ENCODE measurements at places on chromosomes 4 and X. TPM values are rescaled to one million over a fixed set of nuclear protein-coding genes. Genes with fewer than 3 reads are reported as not detected.

Gene SLC9A7
- total RNA-seq, result 6.7 TPM

Gene SCRG1
- total RNA-seq, result 6.9 TPM

Gene XG
- 29.6 TPM for total RNA-seq

Gene GABRB1
- total RNA-seq, result not detected

Gene NAT8L
- total RNA-seq, result under 0.01 TPM

Gene SPIN2A
- total RNA-seq, result 0.35 TPM

Gene ZNF711
- 6.4 TPM for total RNA-seq

Gene CCDC120
- total RNA-seq, result 3.6 TPM

Gene ADH4
- 0.92 TPM for total RNA-seq

GRCh38 chrX:97234471-97235081 is 350.9 kb downstream of the RPA4 start:
- no peaks in the 10 kb centered on the region for H3K4me1 ChIP-seq
- no peaks in the 10 kb centered on the region for H3K27me3 ChIP-seq
- DNase-seq, result no peak
- H3K27ac ChIP-seq, result no peak overlapping the region

GRCh38 chr4:184596044-184596616 is 53.1 kb downstream of the CASP3 start:
- H3K36me3 ChIP-seq, result no peaks in the 10 kb centered on the region
- no peaks in the 10 kb centered on the region for H3K27me3 ChIP-seq
- no peak overlapping the region for H3K4me3 ChIP-seq
- no peak overlapping the region for H3K27ac ChIP-seq
- no peaks in the 10 kb centered on the region for H3K4me1 ChIP-seq

DNA sequence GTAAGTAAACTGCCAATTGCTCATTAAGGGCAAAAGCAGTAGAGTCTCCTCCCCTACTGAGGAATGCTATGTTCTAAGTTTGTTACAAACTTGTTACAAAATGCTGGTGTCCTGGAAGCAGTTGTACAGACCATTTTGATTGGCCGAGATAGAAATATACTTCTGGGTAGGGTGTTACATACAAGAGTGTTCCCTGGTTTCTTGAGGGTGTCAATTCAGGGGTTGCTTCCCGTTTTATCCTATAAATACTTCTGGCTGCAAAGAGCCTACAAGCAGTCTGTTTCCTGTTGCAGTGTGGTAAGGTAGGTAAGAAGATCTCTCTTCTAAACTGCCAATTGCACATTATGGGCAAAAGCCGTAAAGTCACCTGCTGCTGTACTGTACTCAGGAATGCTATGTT is 5.7 kb downstream of the TRPC5OS start:
- H3K36me3 ChIP-seq, result no peaks in the 10 kb centered on the region
- H3K27ac ChIP-seq, result no peak overlapping the region
- H3K4me1 ChIP-seq, result no peaks in the 10 kb centered on the region
- no peak overlapping the region for H3K4me3 ChIP-seq
- DNase-seq, result no peak

GRCh38 chr4:99149426-99150019 is 5.4 kb upstream of the ADH4 start:
- no peaks in the 10 kb centered on the region for H3K27me3 ChIP-seq
- no peak for DNase-seq
- no peak overlapping the region for H3K4me3 ChIP-seq

GRCh38 chr4:125787707-125788106 is 473.0 kb downstream of the FAT4 start:
- no peak overlapping the region for H3K4me3 ChIP-seq
- DNase-seq, result no peak
- H3K4me1 ChIP-seq, result no peaks in the 10 kb centered on the region
- no peaks in the 10 kb centered on the region for H3K27me3 ChIP-seq

DNA sequence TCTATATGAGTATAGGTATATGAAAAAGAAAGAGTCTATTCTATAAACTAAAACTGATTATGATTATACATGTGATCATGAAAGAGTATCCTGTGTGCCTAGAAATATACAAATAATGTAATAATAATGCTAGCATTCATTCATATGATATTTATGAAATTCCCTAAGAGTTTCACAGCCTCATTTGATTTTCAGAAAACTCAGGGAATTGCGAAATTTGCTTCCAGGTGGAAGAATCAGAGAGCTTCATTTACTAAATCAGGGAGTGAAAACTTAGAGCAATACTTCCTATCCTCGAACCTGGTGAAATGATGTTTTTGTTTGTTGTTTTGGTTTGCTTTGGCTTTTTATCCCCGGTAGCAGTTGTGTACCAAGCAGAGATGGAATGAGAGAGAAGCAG is 1105.7 kb upstream of the SLIT2 start:
- H3K27ac ChIP-seq, result no peak overlapping the region
- H3K36me3 ChIP-seq, result no peaks in the 10 kb centered on the region
- no peak overlapping the region for H3K4me3 ChIP-seq
- DNase-seq, result no peak
- no peaks in the 10 kb centered on the region for H3K4me1 ChIP-seq
- H3K27me3 ChIP-seq, result no peaks in the 10 kb centered on the region

- no peak overlapping the region for H3K27ac ChIP-seq
- H3K36me3 ChIP-seq, result no peaks in the 10 kb centered on the region
- H3K4me1 ChIP-seq, result no peaks in the 10 kb centered on the region
- DNase-seq, result no peak
- no peak overlapping the region for H3K4me3 ChIP-seq
Observed at GRCh38 chrX:70613295-70613694, 168.7 kb downstream of the DLG3 start.

DNA sequence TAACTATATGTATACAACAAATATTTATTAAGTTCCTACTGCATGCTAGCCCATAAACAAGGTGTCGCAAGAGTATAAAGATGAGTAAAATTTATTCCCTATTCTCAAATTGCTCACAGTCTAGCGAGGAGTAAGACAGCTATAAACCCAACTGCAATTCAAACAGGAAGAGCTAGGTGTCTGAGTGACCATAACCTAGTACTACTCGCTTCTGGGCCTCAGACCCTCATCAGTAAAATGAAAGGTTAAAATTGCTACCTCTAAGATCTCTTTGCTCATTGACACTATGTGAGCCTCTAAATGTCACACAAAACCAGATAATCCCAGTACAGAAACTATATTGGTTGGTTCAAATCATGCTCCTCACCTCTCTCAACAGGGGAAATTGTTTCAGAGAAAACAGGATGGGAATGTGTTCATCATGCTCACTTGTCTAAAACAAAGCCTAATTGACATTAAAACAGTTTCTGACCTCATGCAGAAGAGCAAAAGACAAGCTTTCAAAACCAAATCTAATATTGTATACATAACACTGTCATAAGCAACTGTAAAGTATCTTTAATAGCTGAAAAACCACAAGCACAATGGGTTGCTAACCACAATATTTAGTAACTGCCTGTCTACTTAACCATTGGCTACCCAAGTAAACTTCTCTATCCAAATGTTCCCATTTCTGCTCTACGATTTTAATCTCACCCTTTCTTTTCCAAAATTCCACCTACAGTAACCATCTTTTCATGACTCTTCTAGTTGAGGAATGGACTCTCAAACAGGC is 264.6 kb upstream of the FMR1 start:
- H3K36me3 ChIP-seq, result no peaks in the 10 kb centered on the region
- no peaks in the 10 kb centered on the region for H3K27me3 ChIP-seq
- no peak overlapping the region for H3K4me3 ChIP-seq
- no peaks in the 10 kb centered on the region for H3K4me1 ChIP-seq

GRCh38 chr4:40038977-40039376 is 17.7 kb upstream of the N4BP2 start:
- H3K27me3 ChIP-seq, result no peaks in the 10 kb centered on the region
- H3K4me1 ChIP-seq, result no peaks in the 10 kb centered on the region
- no peaks in the 10 kb centered on the region for H3K36me3 ChIP-seq

GRCh38 chr4:114040319-114041116 is 61.1 kb upstream of the ARSJ start:
- no peak overlapping the region for H3K27ac ChIP-seq
- no peaks in the 10 kb centered on the region for H3K27me3 ChIP-seq
- H3K4me3 ChIP-seq, result no peak overlapping the region
- no peak for DNase-seq

DNA sequence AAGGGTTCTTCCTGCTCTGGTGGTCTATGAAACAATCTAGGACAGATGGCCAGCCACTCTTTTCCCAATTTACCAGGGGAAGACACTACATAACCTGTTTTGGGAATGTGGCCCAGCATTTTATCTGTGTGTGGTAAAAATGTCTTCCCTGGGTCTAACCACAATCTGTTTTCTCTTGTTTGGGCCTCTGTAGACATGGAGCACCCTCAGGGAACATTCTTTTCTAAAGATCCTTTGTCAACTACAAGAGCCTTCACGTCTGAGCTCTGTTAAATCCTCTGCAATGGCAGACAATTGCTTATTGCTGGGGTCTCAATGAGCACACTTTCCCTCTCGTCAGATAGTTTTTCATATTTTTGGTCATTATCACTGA is 35.5 kb downstream of the PLAC1 start:
- H3K27me3 ChIP-seq, result no peaks in the 10 kb centered on the region
- no peak overlapping the region for H3K27ac ChIP-seq
- no peak overlapping the region for H3K4me3 ChIP-seq

DNA sequence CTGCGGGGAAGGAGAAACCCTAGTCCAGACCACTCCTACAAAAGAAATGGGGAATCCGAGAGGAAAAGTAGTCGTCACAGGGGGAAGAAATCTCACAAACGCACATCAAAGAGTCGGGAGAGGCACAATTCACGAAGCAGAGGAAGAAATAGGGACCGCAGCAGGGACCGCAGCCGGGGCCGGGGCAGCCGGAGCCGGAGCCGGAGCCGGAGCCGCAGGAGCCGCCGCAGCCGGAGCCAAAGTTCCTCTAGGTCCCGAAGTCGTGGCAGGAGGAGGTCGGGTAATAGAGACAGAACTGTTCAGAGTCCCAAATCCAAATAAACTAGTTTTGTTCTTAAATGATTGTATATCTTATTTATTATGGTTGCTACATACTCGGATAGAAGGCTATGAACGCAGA is 31.7 kb downstream of the AP1S2 start:
- no peaks in the 10 kb centered on the region for H3K4me1 ChIP-seq
- H3K36me3 ChIP-seq, result peaks cover 5% of the 10 kb centered on the region
- no peak overlapping the region for H3K27ac ChIP-seq
- H3K4me3 ChIP-seq, result no peak overlapping the region
- H3K27me3 ChIP-seq, result no peaks in the 10 kb centered on the region

- no peak overlapping the region for H3K27ac ChIP-seq
- no peak for DNase-seq
- H3K36me3 ChIP-seq, result no peaks in the 10 kb centered on the region
- H3K4me1 ChIP-seq, result no peaks in the 10 kb centered on the region
- H3K4me3 ChIP-seq, result peak overlapping the region; percentile 74
- no peaks in the 10 kb centered on the region for H3K27me3 ChIP-seq
Observed at GRCh38 chrX:102745857-102746584, 25.5 kb downstream of the GPRASP3 start.

DNA sequence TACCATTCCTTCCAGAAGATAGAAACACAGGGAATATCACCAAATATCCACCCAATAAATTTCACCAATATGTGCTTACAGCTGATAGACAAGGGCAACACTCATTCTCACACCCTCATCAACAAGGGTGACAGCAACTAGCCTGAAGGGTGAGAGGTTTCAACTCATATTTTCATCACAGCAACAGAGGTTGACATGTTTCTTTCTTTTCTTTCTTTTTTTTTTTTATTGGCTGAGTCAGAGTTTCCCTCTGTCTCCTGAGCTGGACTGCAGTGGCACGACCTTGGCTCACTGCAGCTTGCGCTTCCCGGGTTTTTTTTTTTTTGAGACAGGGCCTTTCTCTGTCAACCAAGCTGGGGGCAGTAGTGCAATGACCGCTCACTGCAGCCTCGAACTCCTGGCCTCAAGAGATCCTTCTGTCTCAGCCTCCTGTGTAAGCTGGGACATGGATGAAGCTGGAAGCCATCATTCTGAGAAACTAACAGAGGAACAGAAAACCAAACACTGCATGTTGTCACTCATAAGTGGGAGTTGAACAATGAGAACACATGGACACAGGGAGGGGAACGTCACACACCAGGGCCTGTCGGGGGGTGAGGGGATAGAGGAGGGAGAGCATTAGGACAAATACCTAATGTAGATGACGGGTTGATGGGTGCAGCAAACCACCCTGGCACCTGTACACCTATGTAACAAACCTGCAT is 27.5 kb upstream of the ASMTL start:
- H3K27ac ChIP-seq, result no peak overlapping the region
- no peaks in the 10 kb centered on the region for H3K4me1 ChIP-seq
- no peaks in the 10 kb centered on the region for H3K36me3 ChIP-seq
- DNase-seq, result no peak

DNA sequence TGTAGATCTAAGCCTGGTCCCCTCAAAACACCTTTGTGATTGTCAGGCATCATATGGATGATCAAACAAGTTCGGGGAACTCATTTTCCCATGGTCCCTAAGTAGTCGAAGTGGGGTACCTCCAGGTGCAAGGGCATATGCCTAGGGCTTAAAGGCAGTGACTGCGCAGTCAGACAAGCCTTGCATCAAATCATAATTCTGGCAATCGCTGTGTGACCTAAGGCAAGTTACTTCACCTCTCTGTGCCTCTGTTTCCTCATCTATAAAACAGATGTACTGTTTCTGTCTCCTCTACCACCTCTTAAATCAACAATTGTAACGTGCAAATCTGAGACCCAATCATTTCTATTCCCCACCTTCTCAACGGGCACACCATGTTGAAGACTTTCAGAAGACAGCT is 1.8 kb downstream of the CD99L2 start:
- H3K27ac ChIP-seq, result no peak overlapping the region
- no peak for DNase-seq
- H3K4me3 ChIP-seq, result no peak overlapping the region
- H3K36me3 ChIP-seq, result no peaks in the 10 kb centered on the region
- H3K4me1 ChIP-seq, result no peaks in the 10 kb centered on the region
- H3K27me3 ChIP-seq, result no peaks in the 10 kb centered on the region

- no peak overlapping the region for H3K27ac ChIP-seq
- no peaks in the 10 kb centered on the region for H3K27me3 ChIP-seq
- DNase-seq, result no peak
- H3K36me3 ChIP-seq, result no peaks in the 10 kb centered on the region
- no peak overlapping the region for H3K4me3 ChIP-seq
- H3K4me1 ChIP-seq, result no peaks in the 10 kb centered on the region
Observed at GRCh38 chr4:13081830-13082229, 402.3 kb downstream of the RAB28 start.

DNA sequence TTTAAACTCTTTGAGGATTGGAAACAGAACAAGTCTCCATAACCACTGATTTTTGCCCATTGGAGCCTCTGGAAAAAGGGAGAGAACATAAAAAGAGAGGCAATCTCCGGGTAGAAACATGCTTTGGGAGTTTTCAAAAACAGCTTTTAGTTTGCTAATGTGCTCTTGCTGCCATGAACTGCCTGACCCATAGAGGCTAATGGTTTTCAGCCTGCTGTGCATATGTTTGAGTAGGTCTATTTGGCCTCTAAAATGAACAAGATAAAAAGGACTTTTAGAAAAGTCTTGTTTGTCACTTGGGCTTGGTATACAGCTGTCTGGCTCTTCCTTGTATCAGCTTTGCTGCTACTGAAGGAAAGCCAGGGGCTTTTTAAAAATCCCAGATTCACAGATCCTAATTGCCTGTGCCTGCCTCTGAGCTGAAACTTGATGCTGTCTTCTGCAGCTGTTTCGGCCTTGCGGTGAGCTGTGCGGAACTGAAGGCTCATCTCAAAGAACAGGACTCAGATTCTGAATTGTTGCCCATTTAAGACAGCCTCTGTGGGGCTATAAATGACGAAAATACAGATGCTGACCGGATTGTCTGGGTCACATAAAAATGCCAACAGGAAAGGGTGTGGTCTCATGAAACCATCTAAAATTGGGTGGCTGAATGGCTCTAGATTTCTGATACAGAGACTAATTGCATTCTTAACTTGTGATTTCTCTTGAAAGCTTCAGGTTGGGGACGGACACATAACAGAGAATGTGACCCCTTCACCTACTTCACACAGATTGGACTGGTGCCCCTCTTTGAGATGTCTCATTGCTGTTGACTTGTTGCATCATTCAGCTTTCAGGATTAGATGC is 18.4 kb upstream of the ZNF41 start:
- H3K36me3 ChIP-seq, result no peaks in the 10 kb centered on the region
- H3K27ac ChIP-seq, result no peak overlapping the region
- H3K27me3 ChIP-seq, result no peaks in the 10 kb centered on the region
- DNase-seq, result no peak
- no peak overlapping the region for H3K4me3 ChIP-seq
